ENCODE measurements at places on chromosomes 3 and 15.

DNA sequence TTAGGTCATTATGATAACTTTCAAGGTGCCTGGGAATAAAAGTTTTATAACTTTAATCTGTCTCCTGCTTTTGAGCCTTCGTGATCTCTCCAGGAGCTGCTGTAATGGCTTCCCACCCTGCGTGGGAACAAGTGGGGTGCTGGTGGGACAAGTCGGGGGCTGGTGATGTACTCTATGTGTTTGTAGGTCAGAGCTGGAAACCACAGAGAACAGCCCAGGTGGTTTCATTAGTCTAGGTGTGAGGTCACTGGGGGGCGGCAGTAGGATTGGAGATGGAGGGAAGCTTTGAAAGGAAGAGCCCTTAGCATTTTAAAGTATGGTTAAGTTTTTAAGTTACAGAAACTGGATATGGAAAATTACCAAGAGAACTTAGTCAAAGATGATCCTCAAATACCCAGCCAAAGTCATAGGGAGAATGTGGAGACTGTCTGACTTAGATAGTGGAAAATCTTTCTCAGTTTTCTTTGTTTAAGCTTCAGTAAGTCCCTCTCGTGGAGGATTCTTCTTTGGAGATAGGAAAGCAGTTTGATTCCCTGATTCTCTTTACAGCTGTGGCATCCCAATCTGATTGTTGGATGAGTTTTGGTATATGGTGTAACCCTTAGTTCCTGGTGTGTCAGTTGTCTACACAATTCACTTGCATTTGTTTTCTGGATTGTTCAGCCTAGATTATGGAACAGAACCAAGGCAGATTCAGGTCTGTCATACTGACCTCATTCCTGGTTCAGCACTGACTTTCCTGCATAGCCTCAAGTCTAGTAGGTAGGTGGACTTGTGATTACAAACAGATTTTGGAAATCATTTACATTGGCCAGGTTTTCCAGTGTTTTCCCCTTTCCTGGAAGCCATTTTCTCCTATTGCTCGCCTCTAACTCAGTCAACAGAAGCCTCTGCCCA, 115.6 kb downstream of the FNDC3B start:
- DNase-seq = no peak

GRCh38 chr15:98817745-98818144, 169.4 kb downstream of the IGF1R start:
- no peak for DNase-seq

DNA sequence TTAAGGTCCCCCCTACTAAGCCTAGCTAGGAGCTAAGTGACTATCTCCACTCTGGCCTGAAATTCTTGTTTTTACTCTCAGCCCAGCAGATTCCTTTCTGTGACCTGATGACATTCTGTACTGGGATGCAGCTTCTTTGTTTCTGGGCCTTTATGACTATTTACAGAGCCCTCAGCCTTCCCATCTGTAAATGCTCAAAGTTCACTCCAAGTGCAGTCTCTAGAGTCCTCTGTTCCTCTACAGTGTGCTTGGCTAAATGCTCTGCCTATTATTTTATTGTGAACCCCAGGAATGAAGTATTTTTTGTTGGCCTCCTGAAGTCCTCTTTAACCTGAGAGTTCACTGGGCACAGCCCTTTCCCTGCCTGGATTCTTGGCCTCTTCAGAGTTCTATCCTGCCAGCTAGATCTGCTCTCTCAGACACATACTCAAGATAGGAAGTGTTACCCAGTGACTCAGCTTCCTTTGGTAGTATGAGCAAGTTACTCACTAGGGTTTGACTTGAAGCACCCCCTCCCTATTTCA, 278.1 kb upstream of the P2RY1 start:
- no peak for DNase-seq

- no peak for DNase-seq
These were observed 73.0 kb downstream of the TRPC1 start for GRCh38 chr3:142796823-142797222.

- no peak for DNase-seq
These were observed 1.6 kb downstream of the TTC21A start for GRCh38 chr3:39109086-39109485.

- no peak for DNase-seq
These were observed 14.8 kb downstream of the ZIC1 start for GRCh38 chr3:147423798-147424580.

GRCh38 chr3:8505621-8506020, 4.0 kb downstream of the LMCD1 start:
- DNase-seq = no peak

- DNase-seq = no peak
These were observed 38.3 kb downstream of the USF3 start for GRCh38 chr3:113658107-113658506.

GRCh38 chr15:90020936-90021507, 19.9 kb downstream of the ZNF710 start:
- DNase-seq = no peak

- DNase-seq = peak; percentile 77
These were observed 365.5 kb downstream of the SHQ1 start for GRCh38 chr3:72482589-72483321.

DNA sequence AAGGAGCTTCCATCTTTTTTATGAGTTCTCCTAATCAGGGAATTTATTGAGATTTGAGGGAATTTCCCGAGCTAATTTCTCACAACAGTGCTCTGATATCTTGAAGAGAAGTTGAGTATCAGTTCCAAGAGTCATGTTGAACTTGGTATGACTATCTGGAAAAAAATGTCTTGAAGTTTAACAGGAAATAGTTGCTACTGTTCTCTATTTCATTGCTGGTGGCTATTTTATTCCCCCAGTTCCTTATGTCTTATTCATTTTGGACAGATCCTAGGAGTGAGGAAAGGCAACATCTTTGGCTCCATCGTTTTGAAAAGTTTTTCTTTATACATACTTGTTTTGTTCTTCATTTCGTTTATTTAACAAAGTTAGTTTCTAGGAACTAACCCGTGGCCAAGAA, 307.8 kb upstream of the AGTR1 start:
- DNase-seq = no peak

DNA sequence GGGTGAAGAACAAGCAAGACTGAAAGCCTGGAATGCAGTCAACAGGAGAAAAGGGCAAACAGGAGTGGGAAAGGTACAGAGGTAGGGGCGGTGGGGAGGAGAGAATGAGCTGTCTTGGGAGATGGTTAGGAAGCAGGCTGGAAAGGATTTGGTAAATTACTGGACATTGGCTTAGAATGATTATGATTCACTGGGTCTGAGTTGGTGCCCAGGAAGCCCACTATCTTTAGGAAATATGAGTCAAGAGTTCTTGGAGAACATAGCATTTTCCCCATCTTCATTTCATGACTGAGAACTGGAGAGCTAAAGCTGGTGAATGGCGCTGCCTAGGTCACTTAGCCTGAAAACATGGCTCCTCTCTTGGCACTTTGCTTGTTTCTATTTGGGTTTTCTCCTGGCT, 74.7 kb upstream of the C3orf80 start:
- no peak for DNase-seq

DNA sequence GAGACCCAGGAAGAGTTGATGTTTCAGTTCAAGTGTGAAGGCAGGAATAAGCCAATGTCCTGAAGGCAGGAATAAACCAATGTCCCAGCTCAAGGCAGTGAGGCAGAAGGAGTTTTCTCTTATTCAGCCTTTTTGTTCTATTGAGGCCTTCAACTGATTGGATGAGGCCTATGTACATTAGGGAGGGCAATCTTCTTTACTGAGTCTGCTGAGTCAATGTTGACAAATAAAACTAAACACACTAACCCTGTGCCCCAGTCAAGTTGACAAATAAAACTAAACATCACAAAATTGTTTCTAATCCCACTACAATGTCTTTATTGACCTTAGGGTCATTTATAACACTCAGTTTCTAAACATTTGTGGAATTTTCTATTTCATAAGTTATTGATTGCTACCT, 100.0 kb downstream of the CACNA2D3 start:
- DNase-seq = no peak

GRCh38 chr15:90520365-90520764, 9.4 kb upstream of the CRTC3 start:
- DNase-seq = no peak

GRCh38 chr3:66598168-66598567, 97.3 kb upstream of the LRIG1 start:
- DNase-seq = no peak

DNA sequence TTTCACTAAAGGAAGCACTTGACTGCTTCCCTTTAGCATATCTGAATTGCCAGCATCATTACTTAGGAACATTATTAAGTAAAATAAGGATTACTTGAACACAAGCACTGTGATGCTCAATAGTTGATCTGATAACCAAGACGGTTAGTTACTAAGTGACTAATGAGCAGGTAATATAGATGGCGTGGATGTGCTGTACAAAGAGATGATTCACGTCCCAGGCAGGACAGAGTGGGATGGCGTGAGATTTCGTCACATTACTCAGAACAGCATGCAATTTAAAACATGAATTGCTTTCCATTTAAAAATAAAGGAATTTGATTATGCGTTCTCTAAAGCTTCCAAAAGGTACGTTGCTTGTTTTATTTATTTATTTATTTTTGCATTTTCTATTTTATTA, 240.0 kb upstream of the ARHGEF26 start:
- DNase-seq = no peak

DNA sequence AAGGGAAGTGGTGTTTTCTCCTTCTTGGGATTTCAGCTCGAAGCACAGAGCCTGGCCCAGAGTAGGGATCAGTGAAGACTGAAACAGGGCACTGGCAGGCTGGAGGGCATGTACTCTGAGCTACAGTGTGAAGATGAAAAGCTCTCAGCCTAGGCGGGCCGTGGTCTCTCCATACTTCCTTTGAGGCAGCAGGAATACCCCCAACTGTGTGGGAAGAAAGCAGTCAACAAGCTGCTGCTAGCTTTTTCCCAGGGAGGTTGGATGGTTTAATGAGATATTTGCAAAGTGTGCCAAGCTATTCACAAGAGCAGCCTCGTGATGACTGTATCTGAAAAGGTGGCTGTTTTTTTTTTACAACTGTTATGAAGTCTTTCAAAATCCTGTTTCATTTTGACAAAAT, 47.2 kb downstream of the NMNAT3 start:
- no peak for DNase-seq

- no peak for DNase-seq
These were observed 243.0 kb downstream of the AGBL1 start for GRCh38 chr15:86322629-86323028.

GRCh38 chr15:61034678-61035291, 194.3 kb downstream of the RORA start:
- no peak for DNase-seq

GRCh38 chr15:45399381-45400212, 21.3 kb upstream of the GATM start:
- no peak for DNase-seq

DNA sequence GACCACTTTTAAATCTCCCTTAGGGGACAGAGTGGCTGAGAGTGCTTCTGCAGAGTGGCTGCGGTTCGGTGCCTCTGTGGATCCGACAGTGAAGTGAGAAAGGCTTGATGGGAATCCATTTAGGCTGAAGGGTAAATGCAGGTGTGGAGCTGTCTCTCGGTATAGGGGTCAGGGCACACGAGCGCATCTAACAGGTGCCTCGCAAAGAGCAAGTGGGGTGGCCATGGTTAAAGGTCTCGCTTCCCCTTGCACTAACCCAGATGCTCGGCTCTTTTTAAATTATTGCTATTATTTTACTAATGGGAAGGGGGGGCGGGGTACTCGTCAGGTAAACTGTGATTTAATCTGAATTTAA, 598 bp upstream of the GJD2 start:
- DNase-seq = no peak

DNA sequence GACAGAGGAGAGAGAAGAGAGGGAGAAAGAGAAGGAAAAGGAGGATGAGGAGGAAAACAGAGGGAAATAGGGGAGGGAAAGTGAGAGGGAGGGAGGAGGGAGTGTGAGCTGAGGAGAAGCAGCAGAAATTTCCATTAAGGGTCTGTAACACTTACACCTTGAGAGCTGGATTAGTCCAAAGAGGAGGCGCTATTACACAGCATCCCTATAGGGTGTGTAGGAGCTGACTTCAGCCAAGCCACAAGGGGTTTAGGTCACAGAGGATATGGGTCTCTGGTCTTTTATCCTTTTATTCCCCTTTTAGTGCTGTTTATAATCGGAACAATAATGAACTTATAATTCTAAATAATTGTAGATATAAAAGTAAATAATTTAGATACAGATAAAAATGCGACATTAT, 230.4 kb downstream of the GABRG3 start:
- DNase-seq = no peak

- DNase-seq = no peak
These were observed 17.4 kb upstream of the SLC25A36 start for GRCh38 chr3:140924097-140924873.

- no peak for DNase-seq
These were observed 406 bp upstream of the RASA2 start for GRCh38 chr3:141486496-141486745.

- no peak for DNase-seq
These were observed 907 bp downstream of the TATDN2 start for GRCh38 chr3:10248984-10249748.

- no peak for DNase-seq
These were observed 66.0 kb downstream of the TRIM69 start for GRCh38 chr15:44802336-44802735.

DNA sequence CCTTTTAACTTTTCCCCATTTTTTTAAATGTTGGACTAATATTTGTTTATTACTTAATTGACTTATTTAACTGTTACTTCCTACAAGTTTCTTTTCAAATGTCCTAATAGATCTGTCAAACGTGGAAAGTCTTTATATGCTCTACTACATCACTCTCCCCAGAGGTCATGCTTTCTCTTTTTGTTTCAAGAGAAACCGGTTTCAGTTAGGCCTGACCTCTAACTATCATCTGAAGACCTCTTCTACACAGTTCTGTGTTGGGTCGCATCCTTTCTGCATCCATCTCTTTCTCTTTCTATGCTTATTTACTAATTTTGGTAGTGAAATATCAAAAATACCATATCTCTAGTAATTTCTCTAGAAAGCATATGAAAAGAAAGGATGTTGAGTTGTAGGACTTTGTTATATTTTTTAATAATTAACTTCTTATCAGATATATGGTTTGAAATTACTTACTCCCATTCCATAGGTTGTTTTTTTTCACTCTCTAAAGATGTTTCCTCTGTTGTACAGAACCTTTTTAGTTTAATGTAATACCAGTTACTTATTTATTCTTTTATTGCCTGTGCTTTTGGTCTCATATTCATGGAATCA, 781.2 kb upstream of the ARPP21 start:
- no peak for DNase-seq

- no peak for DNase-seq
These were observed 57.9 kb upstream of the CTXND1 start for GRCh38 chr15:80309769-80310384.

DNA sequence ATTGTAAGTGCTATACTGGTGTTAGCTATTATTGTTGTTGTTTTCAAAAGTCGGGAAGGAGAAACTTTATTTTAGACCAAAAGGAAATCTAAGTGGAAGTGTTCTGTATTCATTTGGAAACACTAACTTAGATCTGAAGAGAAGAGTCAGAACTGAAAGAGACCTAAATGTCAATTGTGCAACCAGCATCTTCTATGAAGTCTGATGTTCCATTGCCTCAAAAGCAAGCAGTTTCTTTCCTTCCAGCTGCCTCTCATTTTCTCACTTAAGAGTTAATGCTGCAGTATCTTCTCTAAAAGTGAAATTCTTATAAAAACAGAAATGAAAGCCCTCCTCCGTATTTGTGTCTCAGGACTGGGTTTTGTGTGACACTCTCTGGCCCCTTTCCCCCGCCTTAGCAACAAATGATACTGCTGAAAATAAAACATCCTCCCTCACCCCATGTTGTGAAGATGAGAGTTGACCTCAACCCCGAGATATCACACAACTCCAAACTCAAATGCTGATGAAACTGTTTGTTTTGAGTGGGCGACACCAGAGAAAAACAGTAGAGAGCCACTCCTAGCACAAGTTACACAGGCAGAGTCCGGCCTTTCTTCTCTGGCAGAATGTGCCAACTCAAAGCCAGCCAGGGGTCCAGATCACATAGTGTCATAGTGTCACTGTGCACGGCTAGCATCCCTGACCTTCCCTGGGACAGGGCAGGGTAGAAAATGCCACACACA, 48.9 kb downstream of the GLDN start:
- DNase-seq = no peak
